ENCODE measurements at places on chromosomes 12 and 14.

- DNase-seq = no peak
These were observed 15.6 kb downstream of the SYNE3 start for GRCh38 chr14:95500772-95501401.

GRCh38 chr12:76997011-76997780, 68.2 kb downstream of the E2F7 start:
- DNase-seq = no peak

- no peak for DNase-seq
These were observed 590.5 kb upstream of the ATP2B1 start for GRCh38 chr12:90299121-90299520.

- DNase-seq = no peak
These were observed 186.6 kb upstream of the EEA1 start for GRCh38 chr12:93115646-93116045.

GRCh38 chr14:81414123-81414522, 14.0 kb upstream of the STON2 start:
- no peak for DNase-seq

GRCh38 chr14:75268633-75269550, 9.7 kb upstream of the FOS start:
- no peak for DNase-seq

GRCh38 chr12:120720234-120720986, 5.2 kb upstream of the ACADS start:
- no peak for DNase-seq

- no peak for DNase-seq
These were observed 38.9 kb downstream of the CPSF2 start for GRCh38 chr14:92160619-92161018.

DNA sequence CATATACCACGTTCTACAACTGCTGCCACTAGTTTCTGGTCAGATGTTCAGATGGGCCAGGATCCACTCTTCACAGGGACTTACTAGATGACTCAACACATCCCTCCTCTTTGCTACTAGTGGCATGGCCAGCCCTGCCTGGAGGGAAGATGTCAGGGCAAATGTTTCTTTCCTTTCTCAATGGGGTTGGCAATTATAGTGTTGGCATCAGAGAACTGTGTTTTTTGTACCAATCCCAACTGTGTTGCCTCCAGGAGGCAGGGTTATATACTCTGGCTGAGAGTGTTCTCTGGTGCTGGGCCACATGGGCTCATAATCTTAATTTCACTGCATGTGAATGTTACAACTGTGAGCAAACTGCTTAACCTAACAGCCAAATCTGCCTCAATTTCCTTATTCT, 69.9 kb upstream of the AVPR1A start:
- DNase-seq = no peak

DNA sequence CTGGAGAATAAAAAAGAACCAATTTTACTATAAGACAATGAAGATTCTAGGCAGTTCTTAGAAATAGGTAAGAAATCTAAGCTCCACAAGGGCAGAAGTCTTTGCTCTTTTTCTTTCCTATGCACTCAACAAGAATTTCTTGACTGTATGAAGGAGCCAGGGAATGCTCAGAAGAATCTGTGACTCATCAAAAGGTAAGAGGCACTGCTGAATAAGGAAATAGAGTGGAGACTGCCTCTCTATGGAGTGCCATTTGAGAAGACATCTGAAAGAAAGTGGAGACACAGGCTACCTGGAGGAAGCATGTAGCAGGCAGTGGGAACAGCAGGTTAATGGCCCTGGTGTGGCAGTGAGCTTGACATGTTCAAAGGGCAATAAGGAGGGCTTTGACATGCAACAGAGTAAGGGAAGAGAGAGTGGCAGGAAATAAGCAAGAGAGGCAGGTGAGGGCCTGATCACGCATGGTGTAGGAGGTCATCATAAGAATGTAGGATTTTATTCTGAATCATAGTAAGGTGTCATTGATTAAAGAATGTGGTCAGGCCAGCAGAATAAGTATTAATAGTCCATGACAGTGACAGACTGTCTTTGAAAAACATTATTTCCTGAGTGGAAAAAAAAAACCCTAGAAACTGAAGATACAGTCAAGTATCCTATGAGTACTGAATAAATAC, 446.7 kb upstream of the GARIN6 start:
- no peak for DNase-seq

DNA sequence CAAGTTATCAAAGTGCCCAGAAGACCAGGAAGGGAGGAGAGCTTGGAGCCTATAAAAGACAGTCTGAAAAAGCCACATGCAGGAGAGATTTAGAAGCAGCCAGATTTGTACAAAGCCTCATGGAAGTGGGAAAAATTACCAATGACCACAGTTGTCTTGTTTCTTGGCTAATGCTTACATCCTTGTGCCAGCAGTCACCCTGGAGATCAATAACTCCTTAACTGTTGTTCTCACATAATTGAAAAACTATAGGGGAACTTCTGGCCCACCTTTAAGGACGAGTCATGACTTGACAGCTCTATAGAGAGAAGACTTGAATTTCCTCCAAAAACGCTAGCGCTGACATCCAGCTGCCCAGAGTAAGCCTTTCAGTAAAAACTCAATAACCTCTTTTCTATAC, 313.1 kb downstream of the GALC start:
- no peak for DNase-seq
